NT2/D1 (cell line): ENCODE measurements at places on chromosomes 1 and 21.
A peak's percentile ranks its signal among the peaks of the same experiment; 100 is the strongest.

DNA sequence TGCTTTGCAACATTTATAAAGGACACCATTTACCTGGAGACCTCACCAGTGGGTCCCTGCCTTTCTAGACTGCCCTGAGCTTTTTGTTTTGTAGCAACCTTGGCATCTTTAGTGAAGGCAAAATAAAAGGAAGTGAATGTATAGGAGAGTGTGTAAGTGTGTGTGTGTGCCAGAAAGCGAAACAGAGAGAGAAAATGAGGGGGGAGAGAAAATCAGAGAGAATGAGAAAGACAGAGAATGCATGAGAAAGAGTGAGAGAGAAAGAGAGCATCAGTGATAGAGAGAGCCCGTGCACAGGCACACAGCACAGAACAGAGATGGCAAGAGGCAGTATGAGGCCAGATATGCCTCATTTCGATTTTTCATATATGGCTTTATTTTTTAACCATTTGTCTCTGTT, 57.5 kb downstream of the HSD3B1 start:
- DNase-seq: no peak

- DNase-seq: no peak
These were observed 10.2 kb downstream of the SMAP2 start for GRCh38 chr1:40383488-40384412.

- DNase-seq: no peak
These were observed 100.4 kb upstream of the ETV3 start for GRCh38 chr1:157238585-157238984.

DNA sequence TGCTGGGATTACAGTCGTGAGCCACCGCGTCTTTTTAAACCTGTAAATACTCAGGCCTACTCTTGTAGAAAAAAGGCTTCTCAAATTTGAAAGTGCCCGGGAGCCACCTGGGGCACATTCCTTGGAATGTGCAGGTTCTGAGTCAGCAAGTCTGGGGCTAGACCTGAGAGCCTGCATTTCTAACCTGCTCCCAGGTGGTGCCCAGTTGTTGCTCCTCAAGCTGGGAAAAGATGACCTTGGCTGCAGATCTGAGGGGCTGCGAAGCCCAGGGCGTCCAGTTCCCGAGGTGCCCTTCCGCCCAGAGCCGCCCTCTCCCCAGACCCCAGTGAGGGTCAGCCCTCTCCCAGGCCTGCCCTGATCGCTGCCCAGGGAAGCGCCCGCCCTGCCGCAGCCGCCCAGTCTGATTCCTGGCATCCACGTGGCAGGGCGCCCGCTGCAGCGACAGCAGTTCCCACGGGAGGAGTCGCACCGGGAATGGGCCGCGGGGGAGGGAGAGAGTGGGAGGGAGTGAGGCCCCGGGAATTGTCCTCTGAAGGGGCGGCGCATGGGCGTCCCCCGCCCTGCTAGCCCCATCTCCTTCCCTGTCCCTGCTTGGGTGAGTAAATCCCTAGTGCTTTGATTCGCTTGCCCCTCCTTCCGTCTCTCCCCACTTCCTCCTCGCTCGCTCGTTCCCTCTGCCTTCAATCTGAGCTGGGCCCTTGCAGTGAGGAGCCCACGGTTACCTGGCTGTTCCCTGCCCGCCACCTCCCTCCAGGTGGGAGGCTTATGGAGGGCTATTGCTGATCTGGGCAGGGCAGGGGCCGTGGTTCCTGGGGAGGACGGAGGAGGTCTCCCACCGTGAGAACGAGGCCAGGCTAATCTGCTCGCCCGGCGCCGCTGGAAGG, 18.8 kb upstream of the TENT5B start:
- DNase-seq: no peak

DNA sequence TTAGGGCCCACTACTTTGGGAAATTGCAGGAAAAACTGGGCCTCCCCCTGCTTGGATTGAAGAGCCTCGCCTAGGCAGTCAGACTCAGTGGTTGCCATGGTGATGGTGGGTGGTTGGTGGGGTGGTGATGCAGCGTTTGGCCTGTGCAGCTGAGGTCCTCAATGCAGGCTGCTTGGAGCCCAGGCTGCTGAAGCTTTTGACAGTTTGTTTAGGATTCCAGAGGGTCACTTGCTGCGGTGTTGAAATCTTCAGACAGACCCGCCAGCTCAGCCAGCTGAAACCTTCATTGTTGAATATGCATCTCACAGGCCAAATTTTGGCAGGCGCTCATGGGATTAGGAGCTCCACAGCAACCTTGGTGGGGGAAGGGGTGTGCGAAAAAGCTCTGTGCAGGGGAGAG, 67.9 kb downstream of the CACNA1E start:
- peak; percentile 16 for DNase-seq

GRCh38 chr1:200165493-200166220, 138.1 kb downstream of the NR5A2 start:
- DNase-seq: no peak

- no peak for DNase-seq
These were observed 22.4 kb upstream of the ZNF692 start for GRCh38 chr1:248881261-248881660.

- no peak for DNase-seq
These were observed 36.7 kb downstream of the ADAM30 start for GRCh38 chr1:119859647-119860046.

GRCh38 chr1:207145401-207146058, 41.5 kb downstream of the C4BPA start:
- no peak for DNase-seq

GRCh38 chr1:43797891-43798290, 90.6 kb downstream of the ST3GAL3 start:
- no peak for DNase-seq

- no peak for DNase-seq
These were observed 101.7 kb downstream of the ADAMTS1 start for GRCh38 chr21:26743524-26743923.

- DNase-seq: no peak
These were observed 83.2 kb downstream of the PTPRU start for GRCh38 chr1:29319300-29320110.

DNA sequence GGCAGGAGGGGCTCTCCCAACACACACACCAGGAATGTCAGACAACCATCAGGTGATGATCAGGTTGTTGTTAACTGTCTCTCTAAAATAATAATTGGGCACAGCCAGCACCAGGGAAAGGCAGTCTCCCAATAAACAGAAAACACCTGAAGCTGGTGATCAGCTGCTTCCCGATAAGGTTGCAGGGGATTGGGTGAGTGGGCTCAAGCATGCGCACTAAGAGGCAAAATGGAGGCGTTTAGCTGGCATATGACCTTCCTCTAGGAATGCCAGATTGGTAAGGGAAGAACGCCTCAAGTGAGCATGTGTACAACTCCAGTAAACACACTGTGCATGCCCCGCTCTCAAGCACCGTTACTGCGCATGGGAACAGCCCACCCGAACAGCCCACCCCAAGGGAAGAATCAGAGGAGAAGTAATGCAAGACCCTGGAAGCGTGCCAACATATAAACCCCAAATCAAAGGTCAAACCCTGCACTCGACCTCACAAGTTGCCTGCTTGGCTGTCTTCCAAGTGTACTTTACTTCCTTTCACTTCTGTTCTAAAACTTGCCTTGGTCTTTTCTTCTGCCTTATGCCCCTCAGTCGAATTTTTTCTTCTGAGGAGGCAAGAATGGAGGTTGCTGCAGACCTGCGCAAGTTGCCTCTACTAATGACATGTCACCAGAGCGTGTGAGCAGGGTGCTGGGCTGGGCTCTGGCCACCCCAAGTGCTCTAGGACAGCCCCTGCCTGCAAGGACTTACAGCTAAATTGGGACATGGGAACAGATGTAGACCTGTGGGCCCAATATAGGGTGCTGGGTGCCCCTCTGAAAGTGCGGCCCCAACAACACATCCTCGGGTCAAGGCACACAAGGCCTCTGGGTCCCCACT, 200.8 kb downstream of the RHOU start:
- no peak for DNase-seq

- DNase-seq: peak; percentile 46
These were observed 32.4 kb downstream of the PRMT2 start for GRCh38 chr21:46667741-46668380.

- no peak for DNase-seq
These were observed 32.6 kb downstream of the ATP1B1 start for GRCh38 chr1:169138866-169139670.

DNA sequence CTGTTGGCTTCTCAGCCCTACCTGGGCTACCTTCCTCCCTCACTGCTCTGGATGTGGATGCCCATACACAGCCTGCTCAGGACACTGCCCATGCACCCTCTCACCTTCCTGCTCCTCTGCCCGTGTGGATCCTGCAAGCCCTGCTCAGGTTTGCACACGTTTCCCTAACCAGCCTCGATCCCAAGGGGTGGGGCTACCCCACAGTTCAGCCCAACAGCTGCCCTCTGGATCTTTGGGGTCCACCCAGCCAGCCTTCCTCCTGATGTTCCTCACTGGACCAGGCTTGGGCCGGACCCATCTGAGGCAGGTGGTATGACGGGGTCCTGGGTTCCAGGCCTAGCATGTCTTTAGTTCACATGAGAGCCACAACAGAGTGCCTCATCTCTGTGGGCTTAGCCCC, 4.7 kb downstream of the TMEM54 start:
- no peak for DNase-seq

GRCh38 chr1:159352436-159352835, 50.3 kb downstream of the FCER1A start:
- no peak for DNase-seq

DNA sequence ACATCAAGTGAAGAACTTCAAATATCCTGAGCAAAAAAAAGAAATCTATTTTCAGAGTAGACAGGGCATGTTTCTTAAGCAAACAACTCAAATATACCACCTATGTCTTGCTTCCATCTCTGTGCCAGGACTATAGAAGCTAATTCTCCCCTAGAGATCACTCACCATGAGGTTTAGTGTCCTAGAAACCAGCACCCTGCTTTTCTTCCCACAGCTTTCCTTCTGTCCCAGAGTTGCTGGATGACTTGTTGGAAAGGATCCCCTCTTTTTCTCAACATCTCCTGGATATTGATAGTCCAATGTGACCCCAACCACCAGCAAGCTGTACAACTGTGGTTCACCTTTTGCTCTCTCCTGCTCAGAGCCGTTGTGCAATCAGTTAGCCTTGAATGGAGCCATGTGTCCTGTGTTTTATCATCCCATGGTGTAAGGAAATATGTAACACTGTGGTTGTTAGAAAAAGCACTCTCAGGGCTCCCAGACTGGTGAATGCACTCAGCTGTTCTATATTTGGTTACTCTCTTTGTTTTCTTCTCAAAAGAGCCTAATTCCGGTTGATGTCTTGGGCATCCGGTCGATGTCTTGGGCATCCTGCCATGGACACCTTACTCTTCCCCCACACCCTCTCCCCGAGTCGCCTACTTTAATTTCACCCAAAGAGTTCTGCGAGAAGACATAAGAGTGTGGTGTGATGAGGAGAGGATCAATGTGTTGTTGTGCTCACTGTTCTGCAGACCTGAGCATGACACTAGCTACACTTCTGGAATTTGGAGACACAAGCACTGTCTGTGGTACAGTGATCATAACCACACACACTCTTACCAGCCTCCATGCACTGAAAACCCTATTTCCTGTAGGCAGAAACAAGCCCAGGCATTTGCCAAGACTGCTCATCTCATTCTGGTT, 1.7 kb downstream of the TNFSF4 start:
- no peak for DNase-seq

- no peak for DNase-seq
These were observed 176.8 kb downstream of the HHIPL2 start for GRCh38 chr1:222370913-222371675.

DNA sequence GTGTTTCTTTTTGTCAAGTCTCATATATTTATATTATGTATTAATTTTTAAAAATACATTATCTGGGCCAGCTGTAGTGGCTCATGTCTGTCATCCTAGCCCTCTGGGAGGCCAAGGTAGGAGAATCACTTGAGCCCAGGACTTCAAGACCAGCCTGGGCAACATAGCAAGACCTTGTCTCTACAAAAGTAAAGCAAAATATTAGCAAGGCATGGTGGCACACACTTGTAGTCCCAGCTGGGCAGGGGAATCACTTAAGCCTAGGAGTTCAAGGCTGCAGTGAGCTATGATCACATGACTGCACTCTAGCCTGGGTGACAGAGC, 189.1 kb downstream of the SMYD3 start:
- no peak for DNase-seq

GRCh38 chr1:28508435-28508754, 2.6 kb downstream of the RCC1 start:
- DNase-seq: no peak

DNA sequence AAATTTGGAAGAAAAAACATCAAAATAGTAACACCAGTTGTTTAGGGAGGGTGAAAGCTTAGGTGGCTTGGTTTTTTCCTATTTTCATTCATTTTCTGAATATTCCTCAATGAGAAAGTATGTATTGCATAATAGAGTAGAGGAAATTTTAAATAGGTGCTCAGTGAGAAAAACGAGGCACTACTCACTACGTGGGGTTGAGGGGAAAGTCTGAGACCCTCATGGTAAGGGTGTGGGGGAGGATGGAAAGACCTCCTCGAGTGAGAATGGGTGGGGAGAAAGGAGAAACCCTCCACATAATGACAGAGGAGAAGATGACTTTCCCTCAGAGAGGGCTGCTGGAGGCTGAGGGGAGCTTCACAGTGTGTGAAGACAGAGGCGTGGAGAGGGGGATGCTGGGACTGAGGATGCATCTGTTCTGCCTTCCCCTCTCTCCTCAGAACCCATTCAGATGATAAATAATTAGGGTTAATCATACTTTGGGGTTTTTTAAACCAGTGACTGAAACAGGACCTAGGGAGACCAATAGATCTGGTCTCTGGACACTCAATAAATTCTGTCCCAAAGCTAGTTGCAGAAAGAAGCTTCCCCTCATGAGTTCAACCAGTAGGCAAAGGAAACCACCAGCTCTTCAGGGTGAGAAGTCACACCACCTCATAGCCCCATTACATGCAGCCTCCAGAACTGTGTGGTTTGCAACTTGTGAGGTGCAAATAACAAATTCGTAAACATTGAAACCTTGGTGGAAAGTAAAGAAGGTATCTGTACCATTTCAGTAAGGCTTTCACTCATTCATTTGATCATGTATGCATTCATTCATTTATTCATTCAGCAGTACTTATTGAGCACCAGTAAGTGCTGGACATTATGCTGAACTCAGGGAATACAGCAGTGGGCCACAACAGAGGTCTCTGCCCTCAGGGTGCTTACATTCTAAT, 17.1 kb downstream of the SLAMF7 start:
- no peak for DNase-seq

GRCh38 chr1:156428746-156429288, 59.8 kb downstream of the RHBG start:
- no peak for DNase-seq

- DNase-seq: no peak
These were observed 112.5 kb downstream of the PBX1 start for GRCh38 chr1:164671323-164671965.
